ENCODE measurements at places on chromosomes 6 and 20.

DNA sequence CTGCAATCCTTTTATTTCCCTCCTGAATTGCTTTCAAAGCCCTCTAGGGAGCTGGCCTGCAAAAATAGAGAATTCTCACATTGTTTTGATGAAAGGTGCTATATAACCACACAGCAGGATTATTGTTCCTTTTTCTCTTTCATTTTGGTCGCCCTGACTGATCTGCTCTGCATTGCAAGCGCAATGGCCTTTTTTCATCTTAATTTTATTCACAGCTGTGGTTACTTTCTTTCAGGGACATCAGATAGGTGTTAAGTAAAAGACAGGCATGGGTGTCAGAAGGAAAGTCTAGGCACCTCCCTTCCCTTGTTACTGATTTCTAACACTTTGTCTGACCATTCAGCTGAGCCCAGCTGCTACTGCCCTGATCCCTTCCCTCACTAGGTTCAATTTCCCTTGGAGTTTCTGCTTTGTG lies 850.5 kb upstream of the MAP3K7 start:
- DNase-seq: no peak

GRCh38 chr6:3427687-3428085 lies 29.2 kb downstream of the SLC22A23 start:
- peak; percentile 51 for DNase-seq

- DNase-seq: no peak
These were observed 290.9 kb downstream of the CDC5L start for GRCh38 chr6:44678252-44678935.

GRCh38 chr6:74860456-74860855 lies 345.4 kb downstream of the COL12A1 start:
- DNase-seq: no peak

DNA sequence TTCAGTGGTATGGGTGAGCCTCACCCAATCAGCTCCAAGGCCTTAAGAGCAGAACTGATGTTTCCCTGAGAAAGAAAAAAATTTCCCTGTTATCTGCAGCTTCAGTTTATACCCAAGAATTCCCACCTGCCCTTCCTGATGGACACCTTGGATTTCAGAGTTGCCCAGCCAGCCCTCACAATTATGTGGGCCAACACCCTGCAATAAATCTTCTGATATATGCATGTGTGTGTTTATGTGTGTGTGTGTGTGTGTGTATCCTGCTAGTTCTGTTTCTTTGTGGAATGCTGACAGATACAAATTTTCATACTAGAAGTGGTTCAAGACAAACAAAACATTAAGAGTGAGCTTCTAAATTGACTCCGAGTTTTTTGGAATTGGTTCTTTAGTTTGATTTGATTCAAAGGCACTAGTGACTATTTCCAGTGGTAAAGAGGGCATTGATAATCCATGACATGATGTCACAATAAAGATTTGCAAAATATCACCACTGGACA lies 246.6 kb upstream of the BTBD3 start:
- no peak for DNase-seq

GRCh38 chr6:40879169-40879568 lies 159.9 kb downstream of the UNC5CL start:
- no peak for DNase-seq

- DNase-seq: no peak
These were observed 26.8 kb upstream of the FAM184A start for GRCh38 chr6:119105282-119105681.

DNA sequence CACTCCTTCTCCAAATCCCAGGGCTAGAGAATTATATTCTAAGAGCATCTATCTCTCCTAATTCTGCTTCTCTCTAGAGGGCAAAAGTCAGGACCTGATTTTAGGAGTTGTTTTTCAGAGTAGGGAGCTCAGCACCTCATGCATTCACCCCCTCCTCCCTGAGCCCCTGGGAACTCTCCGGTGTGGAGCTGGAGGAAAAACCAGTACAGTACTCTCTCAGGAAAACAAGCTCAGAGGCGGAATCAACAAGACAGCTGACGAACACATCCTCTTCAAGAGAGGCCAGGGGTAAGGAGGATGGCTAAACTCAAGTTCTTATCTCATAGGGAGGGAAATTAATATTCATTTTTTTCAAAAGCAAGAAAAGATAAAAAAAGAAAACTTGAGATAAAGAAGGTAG lies 120.1 kb upstream of the CDYL start:
- no peak for DNase-seq

DNA sequence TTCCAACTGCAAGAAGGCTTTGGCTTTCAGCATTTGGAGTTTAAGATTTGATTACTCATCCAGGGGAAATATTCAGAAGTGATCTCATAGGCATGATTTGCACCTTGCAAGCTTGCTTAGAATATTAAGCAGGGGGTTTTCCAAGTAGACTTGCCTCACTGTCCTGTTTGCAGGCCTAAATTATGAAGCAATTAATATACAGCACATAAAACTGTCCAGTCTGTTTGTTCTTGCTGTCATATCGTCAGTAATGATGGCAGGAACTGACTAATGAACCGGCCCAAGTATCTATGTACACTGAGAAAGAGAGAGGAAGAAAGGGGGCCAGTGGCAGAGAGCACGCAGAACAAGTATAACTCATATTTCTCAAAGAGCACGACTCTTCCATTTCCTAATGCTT lies 212.5 kb upstream of the SUPT3H start:
- no peak for DNase-seq

GRCh38 chr6:104799134-104799657 lies 60.5 kb downstream of the HACE1 start:
- no peak for DNase-seq

- DNase-seq: no peak
These were observed 107.7 kb upstream of the CDYL start for GRCh38 chr6:4668271-4669179.

GRCh38 chr6:150685860-150686259 lies 86.2 kb downstream of the PLEKHG1 start:
- no peak for DNase-seq

DNA sequence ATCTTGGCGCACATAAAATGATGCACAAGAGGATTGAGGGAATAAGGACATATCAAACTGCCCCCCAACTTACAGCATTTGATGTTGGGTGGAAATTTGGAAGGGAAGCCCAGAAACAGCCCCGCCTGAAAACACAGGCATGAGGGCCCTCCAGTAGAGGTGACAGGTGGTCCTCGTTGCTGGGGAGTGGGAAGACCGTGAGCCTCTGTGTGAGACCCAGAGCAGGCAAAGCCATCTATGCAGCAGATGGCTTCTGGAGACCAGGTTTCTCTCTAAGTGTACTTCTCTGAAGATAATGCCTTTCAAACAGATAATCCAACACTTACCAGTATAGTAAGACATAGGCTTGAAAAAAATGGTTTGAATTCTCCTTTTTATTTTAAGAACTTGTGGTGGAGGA lies 132.2 kb upstream of the INSM1 start:
- DNase-seq: no peak

DNA sequence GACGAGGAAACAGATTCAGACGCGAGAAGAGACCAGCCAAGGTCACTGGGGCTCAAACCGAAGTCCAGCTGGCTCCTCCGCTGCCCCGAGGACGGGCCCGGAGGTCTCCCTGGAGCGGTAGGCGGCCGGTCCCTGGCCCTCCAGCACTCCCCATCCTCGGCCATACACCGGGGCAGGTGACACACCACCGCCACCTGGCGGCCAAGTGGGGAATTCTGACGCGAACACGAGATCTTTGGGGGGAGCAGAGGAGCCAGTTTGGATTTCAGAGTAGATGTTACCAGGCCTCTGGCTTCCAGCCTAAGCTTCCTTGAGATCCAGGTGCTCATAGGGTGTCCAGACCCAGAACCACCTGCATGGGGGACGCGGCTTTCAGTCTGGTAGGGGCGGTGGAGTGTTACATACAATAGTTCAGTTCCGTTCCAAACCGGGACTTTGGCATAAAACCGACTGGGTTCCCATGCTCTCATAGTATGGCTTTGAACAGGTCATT lies 16.1 kb downstream of the BPIFB1 start:
- peak; percentile 43 for DNase-seq

DNA sequence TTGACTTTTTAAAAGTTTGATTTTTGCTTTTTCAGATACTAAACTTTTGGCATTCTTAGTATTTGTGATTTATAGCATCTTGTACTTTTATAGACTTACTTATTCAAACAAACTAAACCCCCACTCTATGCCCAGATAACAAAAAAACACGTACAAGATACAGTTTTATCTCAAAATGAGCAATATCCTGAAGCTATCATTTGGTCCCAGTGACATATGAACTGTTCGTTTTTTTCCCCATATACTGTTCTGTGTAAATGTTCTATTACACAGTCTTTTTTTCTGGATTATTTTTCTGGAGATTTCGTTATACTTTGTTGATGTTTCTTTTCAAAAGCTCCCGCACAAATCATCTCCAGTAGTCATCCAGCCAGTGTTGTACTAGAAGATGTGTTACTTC lies 27.3 kb upstream of the SERINC3 start:
- DNase-seq: no peak

GRCh38 chr20:9457136-9457535 lies 57.3 kb upstream of the LAMP5 start:
- no peak for DNase-seq

GRCh38 chr20:53547664-53548239 lies 45.9 kb downstream of the ZNF217 start:
- peak; percentile 50 for DNase-seq

GRCh38 chr6:114569669-114570068 lies 226.8 kb upstream of the HS3ST5 start:
- DNase-seq: no peak

DNA sequence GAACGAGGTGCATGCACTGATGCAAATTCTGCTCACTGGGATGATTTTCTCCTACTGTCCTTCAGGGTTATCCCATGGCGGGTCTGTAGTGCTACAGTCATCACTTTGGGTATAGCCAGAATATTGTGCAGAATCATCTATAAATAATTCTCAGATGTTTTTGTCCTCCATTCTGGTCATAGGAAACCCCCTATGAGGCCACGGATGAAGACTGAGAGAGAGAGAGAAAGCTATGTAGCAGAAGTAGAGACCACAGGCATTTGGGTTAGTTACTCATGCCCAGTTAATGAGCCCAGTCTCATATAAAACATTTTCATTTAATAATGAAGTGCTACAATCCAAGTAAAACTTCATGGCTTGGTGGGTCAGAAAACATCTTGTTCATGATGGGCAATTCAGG lies 145.1 kb upstream of the PLN start:
- no peak for DNase-seq

Measured in mucosa of gallbladder (tissue), 1 donor.